ENCODE measurements at places on chromosomes 6 and 20.

DNA sequence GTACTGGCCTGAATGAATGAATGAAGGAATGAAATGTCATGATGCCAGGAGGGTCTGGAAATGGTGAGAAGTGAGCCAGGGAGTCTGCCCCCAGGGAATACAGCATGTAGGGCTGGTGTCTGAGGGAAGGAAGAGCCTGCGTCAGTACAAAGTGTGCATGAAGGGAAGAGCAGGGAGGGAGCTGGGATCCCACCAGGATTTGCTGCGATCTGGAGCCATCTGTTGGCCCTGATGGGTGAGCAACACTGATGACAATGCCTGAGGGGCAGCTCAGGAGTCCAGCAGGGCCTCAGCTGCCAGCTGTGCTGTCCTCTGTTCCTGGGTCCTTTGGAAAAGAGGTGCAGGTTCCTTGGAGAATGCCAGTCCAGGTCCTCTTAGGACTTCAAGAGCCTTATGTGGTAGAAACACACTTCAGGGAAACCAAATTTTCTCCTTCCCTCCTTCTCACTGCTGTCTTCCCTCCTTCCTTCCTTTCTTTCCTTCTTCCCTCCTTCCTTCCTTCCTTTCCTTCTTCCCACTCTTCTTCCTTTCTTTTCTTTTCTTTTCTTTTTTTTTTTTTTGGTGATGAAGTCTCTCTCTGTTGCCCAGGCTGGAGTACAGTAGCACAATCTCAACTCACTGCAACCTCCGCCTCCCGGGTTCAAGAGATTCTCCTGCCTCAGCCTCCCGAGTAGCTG, 11.5 kb downstream of the BPI start:
- no peak for DNase-seq

- no peak for DNase-seq
Measured at GRCh38 chr20:18815194-18815942, 1.8 kb downstream of the SCP2D1 start.

GRCh38 chr6:138987080-138987642, 892 bp downstream of the REPS1 start:
- no peak for DNase-seq

- DNase-seq, result no peak
Measured at GRCh38 chr6:105785066-105785811, 300.9 kb upstream of the PRDM1 start.

- no peak for DNase-seq
Measured at GRCh38 chr6:79702691-79703090, 71.6 kb downstream of the SH3BGRL2 start.

GRCh38 chr20:19628570-19629134, 129.4 kb upstream of the RIN2 start:
- peak; percentile 1 for DNase-seq

DNA sequence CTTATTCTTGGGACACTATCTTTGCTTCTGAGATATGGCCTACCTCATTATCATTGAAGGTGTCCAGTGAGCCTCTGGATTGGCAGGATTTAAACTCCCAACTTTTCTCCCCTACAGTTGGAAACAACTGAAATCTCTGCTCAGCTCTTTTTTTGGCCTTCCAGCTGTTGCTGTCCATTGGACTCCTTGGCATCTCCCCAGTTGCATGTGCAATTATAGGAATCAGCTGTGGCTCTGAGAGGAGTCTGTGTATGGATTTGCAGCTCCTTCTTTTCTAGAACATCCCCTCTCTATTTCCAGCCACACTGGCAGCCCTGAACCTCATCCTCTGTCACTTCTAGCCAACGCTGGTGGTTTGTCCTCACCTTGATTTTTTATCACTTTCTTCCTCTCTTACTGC, 21.2 kb downstream of the RAB22A start:
- DNase-seq, result no peak

GRCh38 chr20:13119583-13119982, 101.5 kb upstream of the ISM1 start:
- no peak for DNase-seq

DNA sequence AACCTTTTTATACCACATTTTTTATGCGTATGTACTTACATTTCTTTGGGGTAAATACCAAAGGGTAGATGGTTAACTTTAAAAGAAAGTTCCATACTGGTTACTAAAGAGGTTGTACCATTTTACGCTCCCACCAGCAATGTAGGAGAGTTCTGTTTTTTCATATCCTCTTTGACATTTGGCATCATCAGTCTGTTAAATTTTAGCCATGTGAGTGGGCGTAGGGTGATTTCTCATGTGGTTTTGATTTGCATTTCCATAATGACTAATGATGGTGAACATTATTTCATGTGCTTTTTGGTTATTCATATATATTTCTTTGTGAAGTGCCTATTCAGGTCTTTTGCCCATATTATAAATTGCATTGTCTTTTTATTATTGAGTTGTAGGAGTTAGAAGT, 194.2 kb downstream of the PRL start:
- DNase-seq, result no peak

- DNase-seq, result no peak
Measured at GRCh38 chr20:16711661-16712258, 18.1 kb upstream of the SNRPB2 start.

DNA sequence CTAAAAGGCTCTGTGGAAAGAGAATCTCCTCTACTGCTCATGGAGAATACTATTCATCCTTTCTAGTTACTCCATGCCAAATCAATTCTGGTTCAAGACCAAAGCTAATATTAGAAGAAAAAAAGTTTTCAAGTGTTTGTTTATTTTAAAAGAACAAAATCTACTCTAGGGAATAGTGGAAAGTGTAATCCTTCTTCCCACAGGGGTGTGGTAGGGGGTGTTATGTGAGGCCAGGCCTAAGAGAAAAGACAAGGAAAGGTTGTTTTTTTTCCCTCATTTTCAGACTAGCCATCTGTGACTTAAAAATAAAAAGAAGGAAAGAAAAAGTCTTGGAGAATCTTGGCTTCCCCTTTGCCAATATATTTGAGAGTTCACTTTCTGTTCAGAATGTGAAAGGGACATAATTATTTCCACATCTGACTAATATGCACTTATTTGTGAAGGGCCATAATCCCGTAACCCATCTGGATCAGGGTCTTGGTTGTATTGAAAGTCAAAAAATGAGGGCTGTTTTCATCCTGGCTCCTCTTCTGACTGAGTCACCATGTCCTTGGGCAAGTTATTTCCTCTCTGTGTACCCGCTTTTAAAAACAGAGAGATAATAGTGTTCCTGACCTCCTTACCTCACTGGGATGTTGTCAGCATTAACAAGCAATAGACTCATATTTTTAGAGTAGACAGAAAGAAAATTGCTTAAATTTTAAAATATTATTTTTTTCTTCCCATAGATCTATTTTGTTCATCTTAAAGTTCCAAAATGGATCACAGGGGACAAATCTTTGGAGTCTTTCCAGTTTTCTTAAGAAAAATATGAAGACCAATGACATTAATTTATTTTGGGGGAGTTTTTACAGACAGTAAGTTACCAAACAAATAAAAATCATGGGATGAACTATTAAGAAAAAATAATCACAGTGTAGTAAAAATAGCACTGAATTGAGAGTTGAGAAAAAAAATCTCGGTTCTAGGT, 233.7 kb downstream of the IBTK start:
- DNase-seq, result no peak

All from stimulated activated CD8-positive, alpha-beta memory T cell treated with anti-CD3 and anti-CD28 coated beads, Interleukin-7, amount 100 ng/mL, for 1 hour (primary cell).